GM19239 (cell line): ENCODE measurements at places on chromosomes 6 and 20.
A peak's percentile ranks its signal among the peaks of the same experiment; 100 is the strongest.

DNA sequence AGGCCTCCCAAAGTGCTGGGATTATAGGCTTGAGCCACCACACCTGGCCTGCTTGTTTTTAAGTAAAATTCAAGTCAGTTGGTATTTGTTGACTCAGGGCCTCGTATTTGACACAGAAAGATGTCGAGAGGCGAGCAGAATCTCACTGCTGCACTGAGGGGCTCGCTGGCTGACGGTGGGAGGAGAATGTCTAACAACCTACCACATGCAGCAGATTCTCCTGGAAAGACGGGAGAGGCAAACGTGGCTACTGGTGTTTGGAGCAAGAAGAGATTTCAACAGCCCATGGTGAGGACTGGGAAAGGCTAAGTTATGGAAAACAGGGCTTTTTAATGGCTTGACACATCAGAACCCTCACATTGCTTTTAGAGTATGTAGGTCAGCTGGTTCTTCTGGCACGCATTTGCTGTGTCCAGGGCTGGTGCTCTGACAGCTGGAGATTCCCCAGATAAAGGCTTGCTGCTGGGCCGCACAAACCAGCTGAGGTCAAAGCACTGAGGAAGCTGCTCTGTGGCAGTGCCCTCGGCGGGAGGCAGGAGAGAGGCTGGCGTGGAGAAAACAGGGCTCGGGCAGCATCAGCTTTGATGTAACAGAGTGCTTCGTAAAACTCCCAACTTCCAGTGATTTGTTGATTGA, 84.2 kb upstream of the FRMD1 start:
- DNase-seq, result no peak

DNA sequence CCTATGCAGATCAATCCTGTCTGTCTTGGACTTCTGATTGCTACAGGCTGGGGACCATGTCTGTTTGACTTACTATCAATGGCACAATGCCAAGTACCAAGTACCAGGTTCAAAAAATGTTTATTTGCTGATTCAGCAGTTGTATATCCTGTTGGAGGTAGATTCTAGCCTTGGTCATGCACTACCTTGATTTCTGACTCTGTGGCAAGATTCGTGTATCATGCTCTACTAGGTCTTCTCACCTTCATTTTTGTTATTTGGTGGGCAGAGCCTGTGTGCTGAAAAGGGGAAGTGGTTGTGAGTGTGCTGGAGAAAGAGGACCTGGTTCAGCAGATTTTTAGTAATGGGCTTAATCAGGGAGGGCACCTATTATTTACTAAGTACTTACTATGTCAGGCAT, 192.4 kb upstream of the MYLIP start:
- DNase-seq, result peak; percentile 20

DNA sequence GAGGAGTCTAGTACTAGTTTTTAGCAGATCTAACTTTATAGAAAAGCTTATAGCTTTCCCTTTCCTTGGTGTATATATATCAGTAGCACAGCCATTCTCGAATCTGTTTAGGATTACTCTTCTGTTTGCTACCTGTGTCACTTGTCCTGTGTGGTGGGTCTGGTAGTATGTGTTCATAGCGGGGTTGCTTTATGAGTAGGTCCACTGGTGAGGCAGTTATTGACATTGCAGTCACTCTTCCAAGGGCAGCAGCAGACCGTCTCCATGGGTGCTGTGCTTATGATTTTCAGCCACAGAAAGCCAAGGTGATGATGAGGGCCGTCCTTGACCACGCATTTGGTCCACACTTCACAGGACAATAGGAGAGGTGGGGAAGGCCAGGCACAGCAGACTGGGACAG, 171.5 kb downstream of the CDKAL1 start:
- no peak for DNase-seq

- DNase-seq, result peak; percentile 57
These were observed at the start of gene GPANK1 for GRCh38 chr6:31664790-31665500. Gene GPANK1, minus strand, starts transcription at chr6:31664997. Its CDS starts 519 bp downstream, at chr6:31664478.

- DNase-seq, result no peak
These were observed 59.1 kb upstream of the BHLHE23 start for GRCh38 chr20:63065911-63066310.

GRCh38 chr6:153312634-153313033, 181.6 kb upstream of the RGS17 start:
- peak; percentile 13 for DNase-seq

- no peak for DNase-seq
These were observed 128.6 kb downstream of the RNF144B start for GRCh38 chr6:18515767-18516166.

DNA sequence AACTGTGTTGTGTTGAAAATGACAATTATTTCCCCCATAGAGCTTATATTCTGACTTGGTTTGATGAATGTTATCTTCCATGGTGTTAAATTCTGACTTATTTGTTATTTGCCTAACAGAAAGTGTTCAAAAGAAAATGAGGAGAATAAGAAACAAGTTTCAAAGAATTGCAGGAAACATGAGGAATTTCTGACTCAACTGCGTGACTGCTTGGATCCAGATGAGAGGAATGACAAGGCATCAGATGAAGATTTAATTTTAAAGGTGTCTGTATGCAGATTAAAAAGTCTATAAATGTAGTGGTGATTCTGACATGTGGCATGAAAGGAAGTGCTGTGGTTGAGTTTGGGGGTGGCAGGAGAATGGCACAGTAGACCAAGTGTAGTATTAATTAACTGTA, 50.6 kb downstream of the CCDC170 start:
- no peak for DNase-seq

DNA sequence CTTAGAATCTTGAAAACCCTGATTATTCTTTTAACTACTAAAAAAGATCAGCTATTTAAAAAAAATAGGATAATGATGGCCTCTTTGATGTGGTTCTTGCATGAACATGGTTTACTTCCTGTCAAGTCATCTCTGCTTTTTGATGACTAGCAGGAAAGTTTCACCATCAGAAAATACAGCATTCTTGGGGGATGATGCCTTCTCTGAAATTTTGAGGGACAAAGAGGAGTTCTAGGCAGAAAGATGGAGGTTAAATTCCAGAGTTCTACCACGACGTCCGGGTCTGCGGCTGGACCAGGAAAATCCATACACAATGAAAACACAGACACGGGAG, 130.4 kb downstream of the OLIG3 start:
- no peak for DNase-seq

DNA sequence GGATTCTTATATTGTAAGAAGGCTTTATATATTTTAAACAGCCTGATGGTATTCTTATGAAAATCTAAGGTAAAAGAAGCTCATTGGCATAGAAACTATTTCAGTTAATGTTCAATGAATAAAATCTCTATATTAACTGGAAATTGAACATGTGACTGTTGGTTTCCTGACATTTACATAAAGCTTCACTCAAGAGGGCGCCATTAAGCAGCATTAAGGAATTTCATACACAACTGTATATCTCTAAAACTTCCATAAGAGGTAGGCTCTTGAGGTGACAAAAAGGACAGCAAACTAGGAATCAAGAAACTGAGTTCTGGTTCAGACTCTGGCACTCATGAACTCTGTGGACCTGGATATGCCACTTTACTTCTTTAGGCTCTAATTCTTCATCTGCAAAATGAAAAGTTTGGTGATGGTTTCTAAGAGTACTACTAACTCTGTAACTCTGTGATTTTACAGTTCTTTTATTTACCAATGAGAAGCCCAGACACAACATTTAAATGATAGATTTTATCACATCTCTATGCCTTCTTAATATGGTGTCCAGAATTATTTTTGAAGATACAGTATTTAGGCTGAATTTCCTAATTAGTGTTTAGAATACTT, 147.5 kb downstream of the FLRT3 start:
- DNase-seq, result no peak

DNA sequence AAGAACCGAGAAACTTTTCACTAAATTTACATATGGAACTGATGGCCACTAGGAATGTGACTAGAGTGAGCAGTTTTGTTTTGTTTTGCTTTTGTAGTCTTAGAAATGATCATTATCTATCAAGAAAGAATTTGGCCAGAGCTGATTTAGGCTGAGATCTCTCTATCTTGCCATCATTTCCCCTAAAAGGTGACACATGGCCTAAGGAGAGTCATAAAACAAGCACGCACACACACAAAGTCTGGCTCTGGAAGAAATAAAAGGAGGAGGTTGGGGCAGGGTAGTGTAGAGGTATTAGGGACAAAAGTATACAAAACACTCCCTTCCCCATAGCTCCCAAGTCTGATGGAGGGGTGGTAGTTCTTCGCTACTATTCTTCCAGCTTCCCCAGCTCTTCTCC, 56.4 kb downstream of the RIPOR2 start:
- DNase-seq, result no peak

DNA sequence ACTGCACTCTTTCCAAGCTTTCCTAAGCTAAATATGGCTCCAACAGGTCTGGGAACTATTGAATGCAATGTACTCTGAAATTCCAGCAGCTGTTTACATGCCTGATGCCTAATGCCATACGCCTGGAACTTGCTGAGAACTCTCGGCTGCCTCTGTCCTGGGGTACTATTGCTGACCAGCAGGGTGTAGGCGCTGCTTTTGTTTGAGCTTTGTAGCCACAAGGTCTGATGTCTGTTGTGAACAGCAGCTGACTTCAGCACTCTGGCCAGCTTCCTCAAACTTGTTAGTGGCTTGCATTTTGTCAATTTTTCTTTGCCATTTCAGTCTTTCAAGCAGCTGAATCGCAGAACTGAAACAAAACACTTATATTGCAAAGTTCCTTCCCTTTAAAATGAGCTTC, 26.7 kb downstream of the SAYSD1 start:
- no peak for DNase-seq

GRCh38 chr20:62066983-62067433, 1.3 kb upstream of the TAF4 start:
- DNase-seq, result peak; percentile 56

DNA sequence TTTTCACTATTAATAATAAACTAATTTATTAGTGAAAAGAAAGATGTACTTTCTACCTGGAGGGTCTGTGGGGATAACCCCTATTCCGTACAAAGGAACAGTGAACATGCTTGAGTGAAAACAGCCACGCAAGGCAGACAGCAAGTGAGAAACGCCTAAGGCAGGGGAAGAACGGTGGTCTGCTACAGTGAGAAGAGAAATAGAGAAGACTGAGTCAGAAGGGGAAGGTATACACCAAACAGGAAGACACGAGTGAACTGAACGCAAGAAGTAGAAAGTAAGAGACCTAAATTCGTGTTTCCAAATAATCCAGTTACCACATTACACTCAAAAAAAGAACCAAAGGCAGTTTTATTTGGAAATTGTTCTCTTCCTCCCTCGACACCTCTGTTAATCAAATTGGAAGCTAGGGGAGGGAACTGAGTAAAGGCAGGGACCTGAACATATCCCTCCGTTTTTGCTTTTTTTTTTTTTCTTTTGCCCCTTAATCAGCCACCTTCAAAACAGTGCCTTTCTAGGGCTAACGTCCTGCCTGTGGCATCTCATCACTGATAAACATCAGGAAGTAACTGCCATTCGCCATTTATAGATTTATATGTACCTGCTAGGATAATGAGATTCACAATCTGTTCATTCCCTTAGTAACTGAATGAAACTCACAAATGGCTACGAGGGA, 48.9 kb downstream of the ATXN1 start:
- no peak for DNase-seq

GRCh38 chr20:36467076-36467999, 74.0 kb upstream of the MYL9 start:
- DNase-seq, result no peak

DNA sequence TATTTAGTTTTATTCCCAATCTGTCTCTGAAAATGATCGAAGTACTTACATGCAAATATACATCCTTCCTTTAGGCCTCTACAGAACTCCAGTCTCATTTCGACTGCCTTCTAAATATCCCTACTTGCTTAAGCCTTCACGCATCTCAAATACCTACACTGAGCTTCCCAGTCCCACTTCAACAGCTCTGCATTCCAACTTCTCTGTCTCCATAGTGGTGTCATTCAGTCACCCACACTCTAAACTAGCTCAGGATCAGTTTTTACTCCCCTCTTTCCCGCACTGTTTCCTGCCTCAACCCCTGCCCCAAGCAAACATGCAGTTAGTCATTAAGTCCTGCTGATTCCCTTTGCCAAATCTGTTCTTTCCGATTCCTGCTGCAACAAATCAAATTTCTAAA, 91.8 kb upstream of the PREP start:
- DNase-seq, result no peak

GRCh38 chr6:136136274-136136673, 113.8 kb downstream of the MTFR2 start:
- no peak for DNase-seq

DNA sequence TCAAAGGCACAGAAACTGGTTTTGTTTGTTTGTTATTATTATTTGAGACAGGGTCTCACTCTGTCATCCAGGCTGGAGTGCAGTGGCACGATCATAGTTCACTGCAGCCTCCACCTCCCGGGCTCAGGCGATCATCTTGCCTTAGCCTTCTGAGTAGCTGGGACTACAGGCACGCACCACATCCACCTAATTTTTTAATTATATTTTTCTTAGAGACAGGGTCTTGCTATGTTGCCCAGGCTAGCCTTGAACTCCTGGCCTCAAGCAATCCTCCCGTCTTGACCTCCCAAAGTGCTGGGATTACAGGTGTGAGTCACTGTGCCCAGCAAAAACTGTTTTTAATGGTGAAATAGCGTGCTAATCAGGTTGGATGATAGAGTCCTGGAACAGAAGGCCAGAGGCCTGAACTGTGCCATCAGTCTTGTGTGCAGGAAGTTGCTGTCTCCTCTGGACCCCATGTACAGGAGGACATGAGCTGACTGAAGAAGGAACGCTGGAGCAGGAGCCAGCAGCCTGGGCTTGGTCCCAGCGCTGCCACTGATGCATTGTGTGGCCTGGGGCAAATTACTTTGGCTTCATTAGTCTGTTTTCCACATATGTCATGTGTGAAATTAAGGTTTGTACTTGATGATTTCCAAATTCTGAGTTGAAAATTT, 4.9 kb downstream of the TM9SF4 start:
- DNase-seq, result no peak

GRCh38 chr20:18916886-18917750, 103.5 kb downstream of the SCP2D1 start:
- DNase-seq, result no peak

GRCh38 chr6:154229786-154230185, 126.8 kb downstream of the IPCEF1 start:
- no peak for DNase-seq

GRCh38 chr6:117552618-117553017, 49.7 kb downstream of the GOPC start:
- DNase-seq, result no peak
